ENCODE measurements at places on chromosomes 7 and 10. TPM values are rescaled to one million over a fixed set of nuclear protein-coding genes. Genes with fewer than 3 reads are reported as not detected.

ATG9B gene
- not detected for total RNA-seq

- no peak for DNase-seq
Observed at GRCh38 chr7:101466871-101467270, 104.2 kb downstream of the COL26A1 start.

- DNase-seq, result no peak
Observed at GRCh38 chr10:132548869-132549268, 11.3 kb downstream of the INPP5A start.

GRCh38 chr10:60289800-60290199, 99.9 kb downstream of the ANK3 start:
- no peak for DNase-seq

DNA sequence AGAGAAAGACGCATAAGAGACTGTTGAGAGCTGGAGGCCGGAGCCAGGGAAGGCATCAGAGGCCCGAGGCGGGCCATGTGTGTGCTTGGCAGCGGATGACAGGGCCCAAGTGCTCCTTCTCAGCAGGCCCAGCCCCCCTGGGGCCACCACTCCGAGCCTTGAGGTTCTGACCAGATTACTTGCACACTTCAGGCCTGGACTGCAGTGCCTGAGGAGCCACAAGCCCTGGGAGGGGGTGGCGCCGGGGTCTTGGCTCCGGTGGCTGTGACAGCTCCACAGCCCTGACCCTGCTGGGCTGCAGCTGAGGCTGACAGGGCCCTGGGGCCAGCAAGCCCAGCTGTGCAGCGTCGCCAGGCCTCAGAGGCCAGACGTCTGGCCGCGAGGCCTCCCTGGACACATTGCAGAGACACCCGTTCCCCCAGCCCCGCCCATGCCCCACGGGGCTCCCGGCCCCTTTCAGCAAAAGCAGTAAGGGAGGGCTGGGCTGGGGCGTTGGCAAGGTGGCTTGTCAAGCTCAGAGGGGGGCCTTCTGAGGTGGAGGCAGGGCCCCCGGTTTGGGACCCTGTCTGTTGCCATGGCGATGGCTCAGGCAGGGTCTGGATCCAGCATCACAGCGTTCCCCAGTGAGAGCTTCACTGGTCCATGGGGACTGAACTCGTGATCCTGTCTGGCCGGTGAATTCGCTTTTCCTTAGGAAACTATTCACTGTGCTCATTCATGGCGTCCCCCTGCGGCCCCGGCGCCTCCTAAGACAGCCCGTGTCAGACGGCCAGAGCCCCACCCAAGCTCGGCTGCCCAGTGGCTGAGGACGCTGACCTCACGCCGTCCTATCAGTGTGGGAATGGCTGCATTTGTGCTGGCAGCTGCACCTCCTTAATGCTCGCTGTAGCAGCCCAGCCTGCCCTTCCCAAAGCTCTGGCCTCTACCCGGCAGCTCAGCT, 5.7 kb downstream of the ELN start:
- DNase-seq, result peak; percentile 81

- DNase-seq, result peak; percentile 64
Observed at GRCh38 chr10:132448248-132448731, 51.3 kb downstream of the PWWP2B start.
